Activated CD4-positive, alpha-beta memory T cell treated with anti-CD3 and anti-CD28 coated beads for 36 hours (primary cell): ENCODE measurements at places on chromosomes 4 and X.

GRCh38 chrX:150211988-150212387 is 151.1 kb upstream of the MAMLD1 start:
- no peak overlapping the region for H3K27ac ChIP-seq
- no peaks in the 10 kb centered on the region for H3K4me1 ChIP-seq
- H3K27me3 ChIP-seq: no peaks in the 10 kb centered on the region
- no peak overlapping the region for H3K4me3 ChIP-seq
- DNase-seq: no peak

- H3K36me3 ChIP-seq: no peaks in the 10 kb centered on the region
- no peak overlapping the region for H3K27ac ChIP-seq
- no peaks in the 10 kb centered on the region for H3K4me1 ChIP-seq
- H3K4me3 ChIP-seq: no peak overlapping the region
- DNase-seq: no peak
- H3K27me3 ChIP-seq: peaks cover 8% of the 10 kb centered on the region
Measured at GRCh38 chr4:4986841-4987240, 32.4 kb downstream of the CYTL1 start.

GRCh38 chrX:12890467-12890866 is 16.0 kb upstream of the TLR8 start:
- DNase-seq: no peak
- no peak overlapping the region for H3K4me3 ChIP-seq
- peaks cover 1% of the 10 kb centered on the region for H3K27me3 ChIP-seq
- H3K4me1 ChIP-seq: peaks cover 18% of the 10 kb centered on the region

DNA sequence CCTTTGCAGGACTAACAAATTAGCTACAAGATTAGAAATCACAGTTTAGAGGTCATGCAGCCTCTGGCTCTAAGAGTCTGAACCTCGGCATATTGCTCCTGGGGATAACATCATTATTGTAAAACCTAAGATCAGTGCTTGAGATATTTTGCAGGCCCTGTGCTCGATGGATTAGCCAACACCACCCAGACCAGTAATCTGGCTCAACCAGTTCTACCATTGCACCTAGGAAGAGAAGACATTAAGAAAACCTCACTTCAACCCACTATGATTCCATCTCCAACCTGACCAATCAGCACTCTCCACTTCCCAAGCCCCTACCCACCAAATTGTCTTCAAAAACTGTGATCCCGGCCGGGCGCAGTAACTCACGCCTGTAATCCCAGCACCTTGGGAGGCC is 43.6 kb downstream of the WFS1 start:
- peaks cover 38% of the 10 kb centered on the region for H3K27me3 ChIP-seq
- peaks cover 5% of the 10 kb centered on the region for H3K4me1 ChIP-seq
- H3K4me3 ChIP-seq: no peak overlapping the region
- no peak overlapping the region for H3K27ac ChIP-seq

DNA sequence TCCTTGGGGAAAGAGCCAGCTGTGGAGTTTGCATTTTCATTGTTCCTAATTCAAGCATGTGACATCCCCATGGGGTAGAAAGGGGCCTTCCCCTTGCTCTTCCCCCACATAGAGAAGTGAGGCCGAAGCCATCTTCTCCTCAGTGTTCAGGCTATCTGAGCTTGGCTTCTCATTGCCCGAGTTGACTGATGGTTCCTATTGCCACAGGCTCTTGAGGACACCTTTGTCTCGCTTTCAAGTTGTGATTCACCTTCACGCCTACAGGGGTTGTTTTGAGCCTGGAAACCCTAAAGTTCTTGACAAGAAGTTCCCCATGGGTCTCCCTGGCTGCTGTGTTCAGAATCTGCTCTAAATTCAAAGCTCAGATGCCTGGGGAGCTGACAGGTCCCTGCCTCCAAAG is 25.0 kb downstream of the CCNQ start:
- no peak for DNase-seq
- no peaks in the 10 kb centered on the region for H3K4me1 ChIP-seq
- no peak overlapping the region for H3K4me3 ChIP-seq
- H3K36me3 ChIP-seq: no peaks in the 10 kb centered on the region
- H3K27ac ChIP-seq: no peak overlapping the region
- H3K27me3 ChIP-seq: no peaks in the 10 kb centered on the region

DNA sequence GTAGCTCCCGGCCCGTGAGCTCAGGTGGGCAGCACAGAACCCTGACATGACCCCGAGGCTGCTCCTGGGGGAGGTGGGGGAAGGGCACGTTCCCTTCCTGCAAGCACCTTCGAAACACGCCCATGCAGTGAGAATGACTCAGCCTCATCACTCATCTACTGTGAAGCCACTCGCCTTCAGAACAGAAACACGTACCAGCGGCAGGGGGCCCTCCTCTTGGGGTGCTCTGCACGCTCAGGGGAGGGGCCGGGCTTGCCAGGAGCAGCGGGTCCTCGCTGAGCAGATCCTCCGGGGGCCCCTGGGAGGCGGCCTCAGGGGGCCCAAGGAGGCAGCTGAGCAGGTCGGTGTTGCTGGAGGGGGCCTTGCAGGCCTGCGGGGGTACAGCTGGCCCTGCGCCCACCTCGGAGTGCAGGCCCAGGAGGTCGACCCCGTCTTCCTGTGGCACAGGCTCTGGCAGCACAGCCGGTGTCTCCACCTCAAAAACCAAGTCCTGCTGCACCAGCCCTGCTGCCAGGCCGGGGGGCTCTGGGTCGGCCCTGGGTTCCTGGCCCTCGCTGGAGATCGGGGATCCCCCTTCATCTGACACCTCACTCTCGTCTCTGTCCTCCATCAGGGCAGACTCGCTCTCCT is 40.9 kb upstream of the CPLX1 start:
- no peaks in the 10 kb centered on the region for H3K4me1 ChIP-seq
- H3K27ac ChIP-seq: no peak overlapping the region
- H3K27me3 ChIP-seq: no peaks in the 10 kb centered on the region
- peak; percentile 48 for DNase-seq
- H3K4me3 ChIP-seq: no peak overlapping the region

GRCh38 chr4:159042097-159042605 is 60.7 kb upstream of the RAPGEF2 start:
- no peaks in the 10 kb centered on the region for H3K4me1 ChIP-seq
- H3K36me3 ChIP-seq: no peaks in the 10 kb centered on the region
- peaks cover 16% of the 10 kb centered on the region for H3K27me3 ChIP-seq
- no peak for DNase-seq

DNA sequence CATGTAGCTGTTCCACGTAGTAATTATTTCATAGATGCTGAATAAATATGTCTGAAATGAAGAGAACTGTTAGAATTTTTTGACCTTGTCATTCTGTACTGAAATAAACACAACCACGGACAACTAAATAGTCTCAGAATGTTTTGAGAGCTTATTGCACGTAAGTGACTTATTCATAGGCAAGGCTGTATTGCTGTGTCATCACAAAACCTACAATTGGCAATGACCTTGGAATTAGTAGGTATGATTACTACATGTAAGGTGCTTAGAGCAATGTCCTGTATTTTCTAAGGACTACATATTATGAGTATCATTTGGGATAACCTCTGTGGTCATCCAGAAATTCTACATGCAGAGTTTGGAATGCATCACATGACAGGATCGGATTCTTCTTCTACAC is 237.2 kb upstream of the PUDP start:
- no peaks in the 10 kb centered on the region for H3K4me1 ChIP-seq
- H3K27ac ChIP-seq: no peak overlapping the region
- no peak for DNase-seq
- no peaks in the 10 kb centered on the region for H3K36me3 ChIP-seq

DNA sequence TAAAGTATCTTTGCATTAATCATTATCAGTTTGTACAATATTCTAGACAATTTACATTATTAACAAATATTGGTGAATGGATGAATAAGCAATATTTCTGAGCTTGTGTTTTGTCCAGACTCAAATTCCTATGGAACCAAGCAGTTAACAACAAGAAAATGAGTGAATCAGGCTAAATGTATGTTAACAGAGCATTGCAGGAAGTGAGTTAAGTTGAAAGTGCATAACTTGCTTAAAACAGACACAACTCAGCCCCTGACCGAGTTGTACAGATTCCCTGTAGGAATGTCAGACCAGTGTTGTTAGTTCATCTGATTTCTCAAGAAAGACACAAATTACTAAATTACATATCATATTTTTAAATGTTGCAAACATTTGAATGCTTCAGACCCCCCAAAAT is 23.7 kb upstream of the CSN1S1 start:
- H3K36me3 ChIP-seq: no peaks in the 10 kb centered on the region
- H3K4me3 ChIP-seq: no peak overlapping the region
- H3K27me3 ChIP-seq: no peaks in the 10 kb centered on the region
- no peak overlapping the region for H3K27ac ChIP-seq

DNA sequence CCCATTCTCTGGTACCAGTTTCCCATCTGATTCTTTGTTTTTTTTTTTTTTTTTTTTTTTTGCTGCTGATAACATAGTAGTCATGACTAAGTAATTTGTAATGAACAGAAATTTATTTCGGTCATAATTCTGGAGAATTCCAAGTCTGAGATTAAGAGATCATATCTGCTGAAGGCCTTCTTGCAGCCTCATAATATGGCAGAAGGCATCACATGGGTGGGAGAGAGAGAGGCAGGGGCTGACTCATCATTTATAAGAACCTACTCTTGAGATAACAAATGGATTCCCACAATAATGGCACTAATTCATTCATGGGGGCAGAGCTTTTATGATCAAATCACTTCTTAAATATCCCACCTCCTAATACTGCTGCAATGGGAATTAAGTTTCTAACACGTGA is 1034.3 kb downstream of the STIM2 start:
- no peak overlapping the region for H3K27ac ChIP-seq
- H3K4me3 ChIP-seq: no peak overlapping the region
- no peaks in the 10 kb centered on the region for H3K36me3 ChIP-seq
- H3K4me1 ChIP-seq: no peaks in the 10 kb centered on the region
- DNase-seq: no peak

GRCh38 chr4:73575660-73576059 is 44.6 kb downstream of the RASSF6 start:
- H3K36me3 ChIP-seq: no peaks in the 10 kb centered on the region
- no peak overlapping the region for H3K4me3 ChIP-seq
- no peak for DNase-seq

- H3K36me3 ChIP-seq: peaks cover 18% of the 10 kb centered on the region
- H3K27me3 ChIP-seq: no peaks in the 10 kb centered on the region
- no peak overlapping the region for H3K4me3 ChIP-seq
- DNase-seq: no peak
- no peak overlapping the region for H3K27ac ChIP-seq
- H3K4me1 ChIP-seq: no peaks in the 10 kb centered on the region
Measured at GRCh38 chr4:55468724-55469123, 73.0 kb downstream of the TMEM165 start.

DNA sequence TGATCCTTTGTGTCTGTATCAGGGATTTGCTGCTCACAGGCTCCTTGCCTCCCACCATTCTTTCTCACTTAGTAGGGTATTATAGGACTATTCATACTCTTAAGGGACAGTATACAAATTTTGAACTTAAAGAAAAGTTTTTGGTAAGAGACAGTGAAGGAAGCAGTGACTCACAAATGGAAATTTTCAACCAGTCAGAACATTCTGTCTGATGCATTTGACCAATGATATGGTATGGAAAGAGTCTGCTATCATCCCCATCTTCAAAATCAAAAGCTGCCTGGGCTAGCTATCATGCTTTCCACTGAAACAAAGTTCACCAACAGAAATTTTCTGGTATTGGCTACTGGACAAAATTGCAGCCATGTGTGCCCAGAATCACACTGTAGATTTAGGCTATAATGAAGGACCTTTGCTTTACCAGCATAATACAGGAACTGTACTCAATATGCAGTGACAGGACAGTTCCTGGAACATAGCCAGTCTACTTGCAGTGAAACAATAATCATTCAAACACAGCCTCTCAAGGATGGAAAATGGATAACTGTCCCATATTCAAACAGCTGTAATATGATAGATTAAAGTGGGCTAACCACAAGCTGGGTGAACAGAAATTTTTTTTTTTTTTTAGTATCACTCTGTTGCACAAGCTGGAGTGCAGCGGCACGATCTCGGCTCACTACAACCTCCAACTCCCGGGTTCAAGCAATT is 109.0 kb upstream of the ACSL4 start:
- DNase-seq: no peak
- H3K27me3 ChIP-seq: no peaks in the 10 kb centered on the region
- H3K36me3 ChIP-seq: no peaks in the 10 kb centered on the region
- H3K4me1 ChIP-seq: peaks cover 4% of the 10 kb centered on the region
- H3K4me3 ChIP-seq: no peak overlapping the region

DNA sequence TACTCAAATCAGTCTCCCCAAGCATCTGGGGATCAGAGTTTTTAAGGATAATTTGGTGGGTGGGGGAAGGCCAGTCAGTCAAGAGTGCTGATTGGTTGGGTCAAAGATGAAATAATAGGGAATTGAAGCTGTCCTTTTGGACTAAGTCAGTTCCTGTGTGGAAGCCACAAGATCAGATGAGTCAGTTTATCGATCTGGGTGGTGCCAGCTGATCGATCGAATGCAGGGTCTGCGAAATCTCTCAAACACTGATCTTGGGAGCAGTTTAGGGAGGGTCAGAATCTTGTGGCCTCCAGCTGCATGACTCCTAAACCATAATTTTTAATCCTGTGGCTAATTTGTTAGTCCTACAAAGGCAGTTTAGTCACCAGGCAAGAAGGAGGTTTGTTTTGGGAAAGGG is 17.3 kb upstream of the GLUD2 start:
- H3K27me3 ChIP-seq: no peaks in the 10 kb centered on the region
- DNase-seq: no peak
- no peak overlapping the region for H3K27ac ChIP-seq
- no peak overlapping the region for H3K4me3 ChIP-seq
- no peaks in the 10 kb centered on the region for H3K36me3 ChIP-seq

GRCh38 chr4:38738940-38739803 is 43.6 kb downstream of the TLR10 start:
- H3K36me3 ChIP-seq: no peaks in the 10 kb centered on the region
- peaks cover 6% of the 10 kb centered on the region for H3K27me3 ChIP-seq
- DNase-seq: no peak
- no peak overlapping the region for H3K27ac ChIP-seq
- H3K4me1 ChIP-seq: peaks cover 3% of the 10 kb centered on the region

- H3K27ac ChIP-seq: no peak overlapping the region
- no peaks in the 10 kb centered on the region for H3K27me3 ChIP-seq
- H3K36me3 ChIP-seq: no peaks in the 10 kb centered on the region
- H3K4me3 ChIP-seq: no peak overlapping the region
Measured at GRCh38 chr4:144480068-144480467, 165.9 kb upstream of the HHIP start.

- no peaks in the 10 kb centered on the region for H3K27me3 ChIP-seq
- H3K36me3 ChIP-seq: peaks cover 4% of the 10 kb centered on the region
- DNase-seq: no peak
- peaks cover 53% of the 10 kb centered on the region for H3K4me1 ChIP-seq
- H3K27ac ChIP-seq: peak overlapping the region; percentile 96
Measured at GRCh38 chrX:136781180-136781797, 557 bp upstream of the ARHGEF6 start.

GRCh38 chr4:138851391-138852335 is 163.9 kb upstream of the NOCT start:
- DNase-seq: no peak
- no peaks in the 10 kb centered on the region for H3K36me3 ChIP-seq
- peaks cover 1% of the 10 kb centered on the region for H3K27me3 ChIP-seq
- peaks cover 3% of the 10 kb centered on the region for H3K4me1 ChIP-seq
- H3K4me3 ChIP-seq: no peak overlapping the region
- no peak overlapping the region for H3K27ac ChIP-seq

GRCh38 chr4:28976369-28976768 is 1743.8 kb upstream of the PCDH7 start:
- H3K4me3 ChIP-seq: no peak overlapping the region
- H3K36me3 ChIP-seq: no peaks in the 10 kb centered on the region
- H3K4me1 ChIP-seq: no peaks in the 10 kb centered on the region
- H3K27me3 ChIP-seq: no peaks in the 10 kb centered on the region
- no peak for DNase-seq
- no peak overlapping the region for H3K27ac ChIP-seq
